Activated CD4-positive, alpha-beta T cell treated with anti-CD3 and anti-CD28 coated beads for 4 hours (primary cell): ENCODE measurements at places on chromosomes 11 and 22.

DNA sequence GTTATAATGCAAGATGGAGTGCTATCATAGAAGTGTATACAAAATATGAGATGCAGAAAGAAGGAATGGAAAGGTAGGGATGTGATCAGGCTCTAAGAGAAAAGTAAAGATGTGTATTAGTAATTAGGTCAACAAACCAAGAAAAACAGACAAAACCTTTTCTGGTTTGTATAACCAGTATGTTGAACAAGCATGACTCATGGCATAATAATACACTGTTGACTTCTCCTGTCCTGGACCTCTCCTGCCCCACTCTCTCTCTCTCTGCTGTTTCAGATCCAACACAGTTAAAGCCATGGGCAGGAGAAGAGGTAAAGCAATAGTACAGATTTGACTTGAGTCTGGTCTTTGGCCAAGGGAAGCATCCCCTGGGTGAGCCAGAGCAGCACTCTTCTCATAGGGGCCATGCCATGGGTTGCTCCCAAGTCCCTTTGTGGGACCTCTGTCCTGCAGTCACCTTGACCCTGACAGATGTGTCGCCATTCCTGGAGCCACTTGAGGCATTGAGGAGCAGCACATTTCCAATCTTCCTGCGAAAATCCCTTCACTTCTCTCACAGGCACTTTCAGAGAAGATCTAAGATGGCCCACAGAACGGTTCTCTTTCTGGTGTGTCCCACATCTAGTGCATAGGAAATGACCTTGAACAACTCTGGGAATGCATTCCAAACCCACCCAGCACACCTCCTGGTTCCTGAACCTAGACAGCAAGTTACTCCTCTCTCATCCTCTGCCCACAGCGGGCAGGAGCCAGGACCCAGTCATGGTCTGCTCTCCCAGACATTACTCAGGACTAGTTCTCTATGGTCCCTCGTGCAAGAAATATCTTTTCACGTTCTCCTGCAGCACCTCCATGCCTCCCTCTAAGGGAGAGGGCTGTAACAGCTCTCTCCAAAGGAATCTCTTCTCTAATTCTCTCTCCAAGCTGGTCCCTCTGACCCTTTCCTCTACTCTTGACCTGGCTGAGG, 58.2 kb upstream of the PRSS23 start:
- no peak for DNase-seq

DNA sequence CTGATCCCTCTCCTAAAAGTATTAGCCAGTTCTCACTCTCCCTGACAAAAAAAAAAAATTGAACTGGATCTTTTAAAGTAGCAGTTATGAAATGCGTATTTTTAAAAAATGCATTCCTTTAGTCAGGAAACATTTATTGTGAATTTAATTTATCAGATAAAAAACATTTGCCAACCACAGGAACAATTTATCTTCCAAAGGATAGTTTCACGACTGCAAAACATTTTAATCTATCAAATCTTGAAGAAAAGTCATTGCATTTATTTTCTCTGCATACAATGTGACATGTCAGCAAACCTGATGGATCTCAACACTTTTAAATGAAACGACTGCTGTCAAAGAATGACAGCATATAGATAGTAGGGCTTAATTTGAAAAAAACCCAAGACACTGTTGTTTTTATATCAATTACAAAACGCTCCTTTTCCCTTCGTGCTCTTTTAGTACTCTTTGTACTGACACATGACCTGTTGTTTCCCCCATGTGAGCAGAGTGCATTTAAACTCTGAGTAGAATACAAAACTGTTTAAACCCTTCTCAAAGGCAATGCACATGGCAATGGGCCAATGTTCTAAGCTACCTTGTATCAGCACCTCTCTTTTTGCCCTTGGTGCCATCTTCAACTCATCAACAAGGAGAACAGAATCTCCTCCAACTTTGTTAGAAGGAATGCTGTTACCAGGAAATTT, 107.0 kb downstream of the ATG16L2 start:
- DNase-seq, result no peak

DNA sequence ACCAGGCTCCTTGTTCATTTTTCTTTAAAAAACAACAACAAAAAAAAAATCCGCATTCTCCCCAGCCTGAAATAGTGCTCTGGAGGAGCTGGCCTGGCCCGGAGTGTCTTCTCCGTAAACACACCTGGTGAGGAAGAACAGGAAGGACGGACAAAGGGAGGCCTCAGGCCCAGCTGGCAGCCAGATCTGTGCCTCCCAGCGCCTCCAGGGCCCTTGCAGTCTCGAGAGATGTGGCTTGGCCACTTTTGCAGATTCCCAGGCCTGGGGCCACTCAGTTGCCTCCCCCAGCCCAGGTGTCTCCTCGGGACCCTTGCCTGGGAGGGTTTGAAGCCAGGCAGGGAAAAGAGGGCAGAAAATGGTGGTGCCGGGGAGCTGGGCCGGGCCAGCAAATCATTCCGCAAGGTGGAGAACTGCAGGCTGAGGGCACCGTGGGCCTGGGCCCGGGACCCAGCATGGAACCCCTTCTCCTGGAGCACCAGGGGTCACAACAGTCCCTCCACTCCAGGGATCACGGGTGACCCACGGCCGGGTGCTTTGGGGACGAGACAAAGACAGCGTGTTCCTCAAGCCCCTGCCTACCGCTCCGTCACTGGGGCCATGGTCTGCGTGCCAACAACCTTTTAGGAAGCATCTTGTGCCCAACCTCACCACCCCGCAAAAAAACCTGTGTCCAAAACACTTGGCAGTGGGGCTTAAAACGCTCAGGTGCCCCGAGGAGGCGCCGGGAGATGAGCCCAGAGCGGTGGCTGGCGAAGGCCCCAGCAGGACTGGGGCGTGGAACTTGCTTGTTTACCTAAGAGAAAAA, 67.1 kb upstream of the WNT7B start:
- no peak for DNase-seq

DNA sequence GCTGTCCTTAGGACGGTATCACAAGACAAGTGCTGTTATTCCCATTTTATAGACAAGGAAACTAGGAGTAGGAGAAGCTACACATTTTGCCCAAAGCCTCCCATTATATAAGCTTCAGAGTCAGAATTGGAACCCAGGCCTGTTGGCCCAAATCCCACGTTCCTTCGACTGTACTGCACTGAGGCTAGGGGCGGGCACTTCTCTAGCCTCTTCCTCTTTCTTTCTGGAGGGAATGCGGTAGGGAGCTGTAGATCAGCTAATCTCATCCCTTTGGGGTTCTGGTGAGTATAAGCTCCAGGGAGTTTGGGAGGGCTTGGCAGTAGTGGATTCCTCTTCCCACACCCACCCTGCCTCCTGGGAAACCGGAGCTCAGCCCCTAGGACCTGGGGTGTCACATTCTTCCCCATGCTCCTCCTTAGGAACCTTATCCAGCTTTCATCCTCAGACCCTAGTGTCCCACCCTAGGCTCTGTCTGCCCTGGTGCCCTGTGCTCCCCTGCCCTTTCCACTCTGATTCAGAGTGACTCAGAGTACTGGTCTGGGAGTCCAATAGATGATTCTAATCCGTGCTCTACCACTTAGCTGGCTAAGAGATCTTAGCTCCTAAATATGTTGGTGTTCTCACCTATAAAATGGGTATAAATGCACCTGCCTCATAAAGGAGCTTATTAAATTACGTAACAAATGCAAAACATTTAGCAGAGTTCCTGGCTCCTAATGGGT, 29.3 kb downstream of the PHLDB1 start:
- DNase-seq, result no peak

DNA sequence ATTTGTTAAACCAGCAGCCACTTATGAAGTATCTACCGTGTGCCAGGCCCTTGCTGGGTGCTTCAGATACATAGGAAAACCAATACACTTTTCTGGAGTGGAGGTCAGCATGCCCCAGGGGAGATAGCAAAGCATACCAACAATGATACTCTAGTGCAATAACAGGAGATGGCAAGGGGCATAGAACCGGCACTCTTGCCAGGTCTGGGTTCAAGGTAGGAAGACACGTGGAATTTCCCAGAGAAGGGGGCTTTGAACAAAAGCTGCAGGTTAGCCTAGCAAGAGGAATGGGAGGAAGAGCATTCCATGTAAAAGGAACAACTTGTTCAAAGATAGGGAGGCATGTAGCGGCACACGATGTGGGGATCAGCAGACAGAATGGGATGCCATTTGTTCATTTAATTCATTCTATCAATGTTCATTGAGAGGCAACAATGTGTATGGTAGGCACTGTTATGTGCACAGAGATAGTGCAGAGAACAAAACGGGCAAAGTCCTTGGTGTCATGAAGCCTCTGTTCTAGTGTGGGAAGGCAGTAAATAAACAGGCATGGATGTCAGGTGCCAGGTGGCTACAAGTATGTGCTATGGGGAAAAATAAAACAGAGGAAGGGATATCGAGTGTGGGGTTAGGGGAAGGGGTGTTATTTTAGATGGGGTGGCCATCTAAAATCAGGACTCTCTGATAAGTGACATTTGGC, 162.6 kb upstream of the E2F8 start:
- no peak for DNase-seq

DNA sequence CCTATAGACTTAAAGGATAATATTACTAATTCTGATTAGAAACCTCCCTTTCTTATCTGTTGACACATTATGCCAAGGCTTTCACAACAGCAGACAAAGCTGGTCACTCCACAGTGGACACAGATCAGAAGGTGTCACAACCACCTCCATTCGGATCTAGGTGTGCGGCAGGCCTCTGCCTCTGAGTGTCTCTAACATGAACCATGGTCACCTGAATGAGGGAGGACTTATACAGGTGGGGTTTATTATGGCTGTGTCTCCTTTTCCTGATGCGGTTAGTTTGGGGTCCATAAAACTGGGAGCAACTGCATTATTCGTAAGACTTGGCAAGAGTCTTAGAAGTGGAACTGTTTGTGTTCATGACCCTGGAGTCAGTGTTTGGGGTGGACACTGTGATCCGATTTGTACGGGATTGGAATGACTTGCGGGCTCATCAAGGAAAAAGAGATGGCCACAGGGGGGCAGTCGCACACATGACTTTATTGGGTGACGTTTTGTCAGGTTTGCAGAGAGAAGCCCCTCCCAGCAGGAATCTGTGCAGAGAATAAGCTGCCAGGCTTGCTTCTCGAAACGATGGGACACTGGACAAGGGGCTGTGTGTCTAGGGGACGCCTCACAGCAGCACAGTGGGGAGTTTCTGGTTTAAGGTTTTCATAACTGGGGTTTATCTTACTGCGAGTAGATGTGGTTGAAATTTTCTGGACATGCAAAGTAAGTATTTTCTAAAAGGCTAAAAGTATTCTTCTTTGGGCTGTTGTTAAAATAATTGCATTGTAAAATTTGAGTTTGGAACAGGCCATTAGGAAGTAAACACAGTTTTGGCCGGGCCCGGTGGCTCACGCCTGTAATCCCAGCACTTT, 90.6 kb downstream of the GAB4 start:
- peak; percentile 33 for DNase-seq

DNA sequence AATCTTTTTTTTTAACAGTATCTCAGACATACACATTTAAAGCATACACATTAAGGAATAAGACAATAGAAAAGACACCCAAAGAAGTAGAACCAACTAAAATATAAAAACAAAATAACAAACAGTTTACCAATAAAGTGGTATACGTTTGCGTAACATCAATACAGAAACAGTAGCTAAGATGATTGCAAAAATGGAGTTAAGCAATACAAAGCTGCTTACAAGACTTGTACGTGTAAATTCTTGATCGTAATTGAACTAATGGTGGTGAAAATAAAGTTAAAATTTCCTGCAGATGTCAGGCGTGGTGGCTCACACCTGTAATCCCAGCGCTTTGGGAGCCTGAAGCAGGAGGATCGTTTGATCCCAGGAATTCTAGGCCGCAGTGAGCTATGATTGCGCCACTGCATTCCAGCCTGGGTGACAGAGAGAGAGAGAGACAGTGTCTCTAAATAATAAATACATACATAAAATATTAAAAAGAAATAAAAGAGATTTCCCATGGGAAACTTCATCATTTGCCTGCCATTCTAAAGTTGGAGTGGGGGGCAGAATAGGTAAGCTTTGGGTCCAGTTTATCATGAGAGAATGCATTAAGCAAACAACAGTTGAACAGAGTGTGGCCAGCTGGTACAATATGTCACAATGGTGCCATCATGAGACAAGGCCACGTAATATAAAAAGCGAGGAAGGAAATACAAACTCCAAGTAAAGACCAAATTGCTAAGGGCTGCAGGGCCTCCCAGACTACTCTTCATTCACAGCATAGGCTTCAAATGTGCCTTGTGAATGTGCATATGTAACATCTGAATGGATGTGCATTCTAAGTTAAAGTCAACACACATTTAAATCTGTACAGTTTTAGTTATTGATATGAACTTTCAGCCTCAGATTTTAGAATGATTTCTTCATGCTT, 38.9 kb upstream of the EED start:
- DNase-seq, result no peak

- DNase-seq, result no peak
Measured at GRCh38 chr11:107840129-107840484, 18.5 kb downstream of the SLC35F2 start.

DNA sequence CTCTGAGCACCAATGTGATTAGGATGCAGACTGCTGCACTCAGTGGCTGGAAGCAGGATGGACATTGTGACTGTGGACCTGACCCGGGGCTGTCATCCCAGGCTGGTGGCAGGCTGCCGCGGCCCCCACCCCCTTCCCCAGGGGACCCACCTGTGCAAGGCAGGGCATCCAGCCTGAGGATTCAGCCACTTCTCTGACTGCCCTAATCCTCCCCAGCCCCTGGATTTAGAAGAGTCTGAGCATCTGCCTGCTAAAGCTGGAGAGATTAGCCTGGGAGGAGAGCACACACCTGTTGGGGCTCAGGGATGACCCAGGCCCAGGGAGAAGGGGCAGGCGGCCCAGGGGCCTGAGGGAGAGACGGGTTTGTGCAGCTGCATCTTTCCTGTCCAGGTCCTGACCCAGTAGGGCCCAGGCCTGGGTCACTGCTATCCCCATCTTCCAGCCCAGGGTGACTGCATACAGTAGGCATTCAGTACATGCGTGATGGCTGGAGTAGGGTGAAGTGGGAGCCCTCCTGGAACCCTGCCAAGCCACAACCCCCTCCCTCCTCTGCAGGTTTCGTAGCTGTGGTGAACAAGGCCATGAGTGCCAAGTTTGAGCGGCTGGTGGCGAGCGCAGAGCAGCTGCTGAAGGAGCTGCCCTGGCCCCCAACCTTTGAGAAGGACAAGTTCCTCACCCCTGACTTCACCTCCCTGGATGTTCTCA, 12.1 kb downstream of the DPP3 start:
- no peak for DNase-seq

DNA sequence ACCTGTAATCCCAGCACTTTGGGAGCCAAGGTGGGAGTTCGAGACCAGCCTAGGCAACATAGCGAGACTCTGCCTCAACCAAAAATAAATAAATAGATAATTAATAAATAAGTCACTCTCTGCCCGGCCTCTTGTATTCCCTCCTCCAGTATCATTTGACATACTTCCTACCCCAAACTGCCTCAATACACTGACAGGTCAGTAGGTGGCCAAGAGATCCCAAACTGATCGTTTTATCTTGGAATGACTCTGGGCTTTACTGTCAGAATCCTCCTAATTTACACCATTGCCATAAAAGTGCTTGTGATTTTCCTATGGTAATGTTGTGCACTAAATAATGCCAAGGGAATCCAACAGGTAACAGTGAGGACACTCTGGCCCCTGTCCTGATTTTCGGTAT, 94.2 kb downstream of the PDHX start:
- DNase-seq, result no peak

- DNase-seq, result peak; percentile 76
Measured at GRCh38 chr22:37051391-37052385, at the start of gene KCTD17. Gene KCTD17, plus strand, starts transcription at chr22:37051742. Its CDS starts 19 bp downstream, at chr22:37051761.
